Activated naive CD8-positive, alpha-beta T cell treated with anti-CD3 and anti-CD28 coated beads, Interleukin-2, amount 10 ng/mL, durations not matched to agents 7 days and 5 days (primary cell): ENCODE measurements at places on chromosomes 11 and 22. TPM values are rescaled to one million over a fixed set of nuclear protein-coding genes. Genes with fewer than 3 reads are reported as not detected.
A peak's percentile ranks its signal among the peaks of the same experiment; 100 is the strongest.

DNA sequence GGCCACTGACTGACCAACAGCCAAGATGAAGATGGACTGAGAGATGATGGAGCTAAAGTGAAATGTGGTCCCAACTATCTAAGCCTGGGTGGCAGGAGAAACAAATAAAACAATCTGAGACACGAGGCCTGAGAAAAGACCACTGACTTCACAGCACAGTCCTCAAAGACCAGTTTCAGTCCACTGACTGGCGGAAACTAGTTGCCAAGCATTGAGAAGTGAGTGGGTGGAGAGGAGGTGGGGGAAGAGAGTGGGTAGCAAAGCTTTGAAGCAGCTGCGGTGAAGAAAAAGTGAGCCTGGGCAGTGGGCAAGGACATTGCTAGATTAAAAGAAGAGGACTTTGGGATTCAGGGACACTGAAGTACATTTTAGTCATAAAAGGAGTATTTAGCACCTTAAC is 1.9 kb downstream of the MS4A1 start:
- DNase-seq, result no peak

GRCh38 chr11:2684581-2684980 is 15.2 kb downstream of the KCNQ1OT1 start:
- DNase-seq, result peak; percentile 10

The ACR gene
- not detected for total RNA-seq

- no peak for DNase-seq
Measured at GRCh38 chr11:76772100-76772782, 10.9 kb upstream of the TSKU start.

The ACTN3 gene
- 0.11 TPM for total RNA-seq

DNA sequence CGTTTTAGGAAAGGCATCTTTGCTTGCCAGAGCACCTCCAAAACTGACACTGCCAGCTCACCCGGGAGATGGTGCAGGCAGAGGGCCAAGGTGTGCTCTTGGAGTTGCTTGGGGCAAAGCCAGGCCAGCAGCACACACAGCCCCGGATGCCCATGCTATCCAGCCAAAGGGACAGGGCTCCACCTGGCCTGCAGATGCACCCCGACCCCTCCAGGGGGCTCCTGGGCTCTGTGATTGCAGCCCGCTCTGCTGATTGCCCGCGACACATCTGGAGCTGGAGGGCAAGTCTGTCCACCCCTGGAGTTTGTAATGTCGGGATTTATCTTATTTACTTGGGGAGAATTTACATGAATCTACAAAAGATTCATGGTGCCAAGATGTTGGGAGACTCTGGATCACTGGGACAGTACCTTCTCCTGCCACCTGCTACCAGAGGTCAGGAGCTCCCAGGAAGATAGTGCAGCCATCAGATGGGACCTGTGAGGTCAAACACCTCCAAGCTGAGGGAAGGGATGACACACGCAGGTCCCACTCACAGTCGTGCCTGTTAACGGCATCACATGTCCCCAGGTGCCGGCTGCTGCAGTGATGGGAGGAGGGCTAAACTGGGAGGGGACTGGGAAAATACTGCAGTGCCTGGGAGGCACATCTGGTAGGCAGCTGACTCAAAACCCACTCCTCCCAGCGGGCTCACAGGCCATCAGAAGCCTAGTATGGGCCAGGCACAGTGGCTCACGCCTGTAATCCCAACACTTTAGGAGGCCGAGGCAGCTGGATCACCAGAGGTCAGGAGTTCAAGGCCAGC is 17.2 kb downstream of the CBX7 start:
- peak; percentile 55 for DNase-seq

- DNase-seq, result no peak
Measured at GRCh38 chr11:103622296-103622695, 414.1 kb upstream of the DDI1 start.

- DNase-seq, result no peak
Measured at GRCh38 chr11:126608658-126609057, 253.2 kb downstream of the ST3GAL4 start.

The MMP1 gene
- total RNA-seq, result not detected

The NELL1 gene
- total RNA-seq, result not detected

GRCh38 chr11:2299773-2300172 is 1.9 kb downstream of the C11orf21 start:
- DNase-seq, result no peak

DNA sequence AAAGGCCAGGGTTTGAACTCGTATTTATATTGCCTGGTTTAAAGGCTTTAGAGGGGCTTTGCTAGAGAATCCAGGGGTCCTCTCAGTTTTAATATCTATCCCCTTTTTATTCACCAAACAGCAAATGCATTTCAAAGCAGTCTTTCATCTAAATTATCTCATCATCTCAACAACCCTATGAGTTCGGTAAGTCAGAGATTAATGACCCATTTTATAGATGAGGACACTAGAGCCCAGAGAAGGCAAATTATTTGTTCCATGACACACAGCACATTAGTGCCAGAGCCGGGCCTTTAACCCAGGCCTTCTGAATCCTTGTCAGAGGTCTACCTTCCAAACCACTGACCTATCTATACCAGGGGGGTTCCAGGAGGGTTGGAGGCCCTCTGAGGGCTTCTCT is 16.8 kb upstream of the YWHAH start:
- DNase-seq, result no peak

DNA sequence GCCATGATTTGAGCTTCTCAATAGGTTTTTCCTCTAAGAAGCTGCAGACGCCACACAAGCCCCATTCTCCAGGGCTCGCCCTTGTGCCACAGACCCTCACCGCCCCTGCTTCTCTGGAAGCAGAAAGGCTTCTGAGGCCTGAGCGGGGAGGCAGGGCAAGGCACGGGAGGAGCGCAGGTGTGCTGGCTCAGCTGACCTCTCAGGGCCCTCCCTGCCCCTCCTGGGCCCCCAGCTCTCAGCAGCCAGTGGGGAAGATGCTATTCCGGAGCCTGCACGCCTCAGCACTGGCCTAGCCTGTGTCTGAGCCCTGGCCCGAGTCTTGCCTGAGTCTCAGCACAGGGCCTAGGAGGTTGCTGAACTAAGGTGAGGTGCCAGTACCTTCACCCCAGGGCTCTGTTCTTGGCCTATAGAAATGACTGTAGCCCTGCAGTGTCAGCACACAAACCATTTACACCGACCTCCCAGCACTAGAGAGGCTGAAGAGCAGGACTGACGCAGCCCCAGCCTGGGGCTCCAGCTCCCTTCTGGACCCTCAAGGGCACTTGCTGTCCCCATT is 47.1 kb upstream of the LMO1 start:
- no peak for DNase-seq
